ENCODE measurements at places on chromosomes 13 and 19. TPM values are rescaled to one million over a fixed set of nuclear protein-coding genes. Genes with fewer than 3 reads are reported as not detected.

ZNF136 gene
- 5.0 TPM for total RNA-seq

GRCh38 chr13:30607908-30608307, 9.8 kb upstream of the USPL1 start:
- DNase-seq = no peak

DNA sequence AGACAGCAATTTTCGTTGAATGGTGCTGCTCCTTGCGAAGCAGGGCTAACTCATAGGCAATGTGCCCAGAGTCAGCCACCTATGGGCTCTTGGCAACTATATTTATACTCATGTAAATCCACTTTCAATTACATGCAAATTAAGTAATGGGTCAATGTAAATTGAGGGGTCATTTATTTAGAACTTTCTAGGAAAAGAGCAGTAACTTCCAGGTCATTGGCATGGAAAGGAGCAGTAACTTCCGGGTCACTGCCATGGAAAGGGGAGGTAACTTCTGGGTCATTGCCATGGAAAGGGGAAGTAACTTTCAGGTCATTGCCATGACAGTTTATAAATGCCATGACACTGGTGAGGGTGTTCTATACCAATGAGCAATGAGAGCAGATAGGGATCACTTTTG, 11.6 kb downstream of the KLK4 start:
- DNase-seq = no peak

KLF5 gene
- 3.3 TPM for total RNA-seq

GRCh38 chr19:964761-965694, 19.1 kb upstream of the WDR18 start:
- no peak for DNase-seq

SIGLECL1 gene
- 0.06 TPM for total RNA-seq

DNA sequence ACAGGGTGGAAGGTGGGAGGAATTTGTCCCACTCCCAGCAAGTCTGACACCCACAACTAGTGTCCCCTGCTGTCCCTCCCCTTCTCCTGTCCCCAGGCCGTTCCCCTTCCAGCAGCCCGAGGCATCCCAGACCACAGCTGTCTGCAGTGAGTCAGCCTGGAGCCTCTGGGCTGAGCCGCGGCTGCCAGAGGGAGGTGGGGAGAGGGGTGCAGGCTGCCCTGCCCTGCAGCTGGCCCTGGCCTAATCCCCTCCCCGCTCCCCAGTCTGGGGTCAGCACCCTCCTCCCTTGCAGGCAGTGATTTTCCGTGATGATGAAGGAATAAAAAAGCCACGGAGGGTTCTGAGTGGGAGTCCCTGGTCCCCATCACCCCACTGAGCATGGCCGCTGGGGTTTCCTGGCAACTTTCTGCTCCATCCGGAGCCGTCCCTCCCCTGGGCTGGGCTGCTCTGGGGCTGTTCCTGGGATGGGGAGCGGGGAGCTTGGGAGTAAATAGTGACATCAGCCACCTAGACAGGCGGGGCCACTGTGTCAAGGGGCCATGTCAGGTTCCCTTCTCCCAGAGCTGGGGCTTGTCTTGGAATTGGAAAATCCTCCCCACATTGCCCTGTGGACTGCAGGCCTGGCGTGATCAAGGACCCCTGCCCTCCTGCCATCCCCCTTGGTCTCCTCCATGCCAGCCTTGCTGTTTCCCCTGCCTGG, 16.8 kb downstream of the SPC24 start:
- peak; percentile 90 for DNase-seq
